NCI-H1930 (cell line): ENCODE measurements at places on chromosomes 2 and 18.

- no peak for DNase-seq
These were observed 109.1 kb downstream of the HDAC4 start for GRCh38 chr2:239291475-239292350.

DNA sequence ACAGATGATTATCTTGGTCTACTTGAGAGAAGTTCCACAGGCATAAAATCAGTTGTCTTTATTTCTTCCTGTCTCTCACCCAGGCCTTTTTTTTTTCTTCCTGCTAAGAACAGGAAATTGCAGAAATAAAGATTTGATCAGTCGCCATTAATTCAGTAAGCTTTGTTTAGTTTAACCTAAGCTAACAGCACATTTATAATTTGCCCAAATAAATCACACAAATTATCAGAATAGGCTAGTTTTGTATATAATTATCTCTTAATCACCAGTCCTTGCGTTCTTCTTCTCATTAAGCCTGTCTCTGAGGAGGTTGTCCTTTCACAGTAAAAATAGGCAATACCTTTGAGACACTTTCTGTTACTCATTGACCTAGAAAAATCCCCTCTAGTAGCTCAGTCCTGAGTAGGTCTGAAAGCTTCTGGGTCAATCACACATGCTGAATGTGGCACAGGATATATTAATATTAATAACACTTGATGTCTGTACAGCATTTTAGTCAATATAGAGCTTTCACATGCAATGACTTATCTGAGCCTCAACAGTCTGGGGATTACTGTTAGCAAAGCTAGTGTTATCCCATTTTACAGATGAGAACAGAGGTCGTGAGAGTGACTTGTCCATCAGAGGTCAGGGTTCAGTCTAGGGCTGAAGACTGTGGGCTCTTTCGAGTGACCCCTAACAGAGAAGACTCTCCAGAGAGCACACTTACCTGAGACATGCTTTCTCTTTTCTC is 11.2 kb upstream of the STK17B start:
- no peak for DNase-seq

DNA sequence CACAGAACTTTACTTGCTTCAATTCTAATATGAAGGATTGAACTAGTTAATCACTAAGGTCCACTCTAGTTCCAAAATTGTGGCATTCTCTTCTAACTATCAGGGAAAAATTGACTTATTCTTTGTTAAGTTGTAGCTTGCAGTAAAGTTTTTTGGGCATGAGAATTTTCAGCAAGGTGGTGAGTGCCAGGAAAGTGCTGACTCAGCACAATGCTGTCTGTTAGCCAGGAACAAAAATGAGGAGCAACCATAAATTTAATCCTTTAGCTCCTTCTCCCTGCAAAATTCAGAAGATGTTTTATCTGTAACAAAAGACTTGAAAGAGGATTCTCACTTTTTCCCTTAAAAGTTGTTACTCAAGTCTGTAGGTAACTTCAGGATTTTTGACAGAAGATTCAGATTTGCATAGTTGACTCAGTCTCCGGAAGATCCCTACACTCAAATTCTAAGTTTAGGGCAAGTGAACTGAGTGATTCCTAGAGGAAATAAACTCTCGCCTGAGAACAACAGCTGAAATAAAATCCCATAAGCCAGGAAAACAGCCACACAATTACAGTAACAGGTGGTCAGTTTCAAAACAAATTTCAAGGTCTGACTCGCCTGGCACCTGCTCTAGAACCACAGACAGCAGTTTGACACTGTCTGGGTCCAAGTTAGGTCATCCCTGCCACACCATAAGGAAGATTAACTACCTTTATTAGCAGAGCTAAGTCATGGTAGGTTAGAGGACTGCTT is 20.2 kb upstream of the DARS1 start:
- DNase-seq = no peak

- no peak for DNase-seq
These were observed 17.7 kb downstream of the ROCK2 start for GRCh38 chr2:11326677-11327211.

DNA sequence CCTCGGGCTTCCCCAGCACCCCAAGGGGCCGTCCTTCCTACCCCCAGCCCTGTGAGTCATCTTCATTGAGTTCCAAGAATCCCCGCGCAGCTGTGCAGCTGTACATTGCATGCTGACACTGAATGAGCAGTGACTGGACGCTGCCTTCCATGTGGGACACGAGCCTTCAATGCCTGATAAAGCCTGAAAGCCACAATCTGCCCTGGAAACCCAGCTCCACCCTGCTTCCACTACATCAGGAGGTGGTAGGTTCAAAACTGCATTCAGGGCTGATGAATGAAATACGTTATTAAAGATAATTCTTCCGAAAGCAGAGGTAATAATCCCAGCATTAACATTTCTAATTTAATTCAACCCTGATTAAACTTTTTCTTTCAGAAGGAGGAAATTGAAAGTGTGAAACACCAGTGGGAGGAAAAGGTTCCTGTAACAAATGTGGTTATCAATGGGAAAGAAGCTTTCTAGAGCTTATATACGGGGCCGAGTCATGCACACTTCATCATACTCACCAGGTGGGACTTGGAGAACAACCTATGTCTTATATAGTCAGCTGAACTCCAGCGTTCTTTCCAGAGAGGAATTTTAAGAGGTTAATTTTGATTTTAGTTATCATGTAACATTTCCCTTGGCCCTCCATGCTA is 360.1 kb downstream of the LPIN1 start:
- no peak for DNase-seq

DNA sequence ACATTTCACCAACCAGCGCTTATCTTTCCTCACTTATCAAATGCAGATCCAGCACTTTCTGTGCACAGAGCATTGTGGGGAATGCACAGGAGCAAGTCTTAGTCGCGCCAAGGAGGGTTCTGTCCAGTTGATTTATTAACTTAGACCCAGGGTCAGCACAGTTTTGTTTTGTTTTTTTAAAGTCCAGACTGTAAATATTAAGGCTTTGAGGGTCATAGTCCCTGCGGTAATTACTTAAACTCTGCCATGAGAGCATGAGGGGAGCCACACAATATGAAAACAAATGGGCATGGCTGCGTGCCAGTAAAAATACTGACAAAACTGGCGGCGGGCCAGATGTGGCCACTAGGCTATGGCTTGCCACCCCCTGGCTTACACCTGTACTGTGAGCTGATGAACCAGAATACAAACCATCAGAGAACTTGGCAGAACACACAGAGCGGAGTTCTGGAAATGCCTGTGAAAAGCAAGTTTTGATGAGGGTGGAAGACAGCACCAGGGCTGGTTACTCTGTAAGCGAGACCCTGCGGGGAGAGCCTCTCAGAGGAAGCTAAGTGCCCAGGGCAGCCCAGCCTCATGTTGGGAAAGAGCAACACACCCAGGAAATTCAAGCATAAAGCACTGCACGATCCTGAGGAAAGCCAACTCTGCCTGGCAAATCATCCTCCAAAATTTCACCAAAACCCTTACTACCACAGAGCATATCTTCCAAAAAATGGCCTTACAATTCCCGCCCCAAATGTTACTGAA is 43.6 kb downstream of the L3MBTL4 start:
- no peak for DNase-seq

GRCh38 chr2:169664978-169665930 is 29.0 kb downstream of the CFAP210 start:
- no peak for DNase-seq

DNA sequence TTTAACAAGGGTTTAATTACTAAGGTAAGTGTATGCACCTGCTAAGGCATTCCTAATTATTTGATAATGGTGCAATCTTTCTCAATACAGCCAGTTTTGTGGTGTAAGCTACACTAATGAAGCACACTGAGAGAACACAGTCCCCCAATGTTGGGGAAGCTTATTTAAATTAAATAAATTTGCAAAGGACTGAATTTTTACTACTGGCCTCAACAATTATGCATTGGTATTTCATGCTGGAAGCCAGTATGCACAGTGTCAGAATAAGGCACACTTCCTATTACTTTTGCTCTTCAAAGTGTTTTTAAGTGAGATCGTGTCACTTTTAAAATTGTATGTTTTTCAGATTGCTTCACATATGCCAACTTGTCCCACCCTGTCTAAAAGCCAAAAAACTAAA is 103.2 kb upstream of the ZNF521 start:
- no peak for DNase-seq

GRCh38 chr2:127694986-127695385 is 6.3 kb upstream of the SFT2D3 start:
- DNase-seq = no peak

DNA sequence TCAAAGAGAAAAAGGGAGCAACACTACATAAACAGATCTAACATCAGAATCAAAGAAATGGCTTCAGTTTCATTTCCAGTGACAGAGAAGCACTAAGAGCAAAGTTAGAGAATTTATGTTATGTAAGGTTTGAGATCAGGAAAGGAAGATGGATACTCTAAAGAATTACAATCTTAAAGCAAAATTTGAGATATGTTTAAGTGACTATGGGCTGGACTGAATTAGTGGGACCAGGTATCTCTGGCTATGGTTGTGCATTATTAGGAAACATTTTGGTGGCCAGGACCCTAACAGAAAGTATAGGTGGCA is 208.2 kb downstream of the CCDC178 start:
- DNase-seq = no peak

GRCh38 chr18:58998401-58999203 is 133.9 kb downstream of the ZNF532 start:
- DNase-seq = no peak

DNA sequence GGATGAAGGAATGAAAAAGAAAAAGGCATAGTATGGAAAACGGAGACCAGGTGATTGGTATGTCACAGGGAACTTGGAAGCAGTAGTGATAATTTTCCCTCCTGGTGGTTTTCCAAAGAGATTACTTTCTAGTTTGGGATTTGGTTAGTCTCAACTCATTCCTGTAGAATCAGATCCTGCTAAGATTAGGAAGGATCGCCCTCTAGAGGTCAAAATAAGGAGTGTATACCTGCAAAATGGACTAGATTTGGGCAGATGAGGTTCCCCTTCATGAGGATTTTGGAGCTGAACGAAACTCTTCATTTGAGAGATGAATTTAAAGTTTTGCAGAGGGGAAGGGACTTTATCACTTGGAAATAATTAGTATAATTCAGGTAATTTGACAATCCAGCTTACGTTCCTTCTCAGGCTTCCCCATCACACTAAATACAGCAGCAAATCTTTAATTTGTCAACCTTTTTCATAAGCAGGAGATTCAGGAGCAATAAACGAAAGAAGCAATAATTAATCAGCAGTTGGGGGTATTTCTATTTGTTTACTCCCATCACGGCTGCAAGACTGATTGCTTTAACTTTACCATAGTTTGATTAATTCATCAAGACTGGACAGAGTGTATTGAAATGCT is 65.2 kb downstream of the CCDC195 start:
- DNase-seq = peak; percentile 19

- no peak for DNase-seq
These were observed 48.8 kb downstream of the FSHR start for GRCh38 chr2:49105506-49105905.

DNA sequence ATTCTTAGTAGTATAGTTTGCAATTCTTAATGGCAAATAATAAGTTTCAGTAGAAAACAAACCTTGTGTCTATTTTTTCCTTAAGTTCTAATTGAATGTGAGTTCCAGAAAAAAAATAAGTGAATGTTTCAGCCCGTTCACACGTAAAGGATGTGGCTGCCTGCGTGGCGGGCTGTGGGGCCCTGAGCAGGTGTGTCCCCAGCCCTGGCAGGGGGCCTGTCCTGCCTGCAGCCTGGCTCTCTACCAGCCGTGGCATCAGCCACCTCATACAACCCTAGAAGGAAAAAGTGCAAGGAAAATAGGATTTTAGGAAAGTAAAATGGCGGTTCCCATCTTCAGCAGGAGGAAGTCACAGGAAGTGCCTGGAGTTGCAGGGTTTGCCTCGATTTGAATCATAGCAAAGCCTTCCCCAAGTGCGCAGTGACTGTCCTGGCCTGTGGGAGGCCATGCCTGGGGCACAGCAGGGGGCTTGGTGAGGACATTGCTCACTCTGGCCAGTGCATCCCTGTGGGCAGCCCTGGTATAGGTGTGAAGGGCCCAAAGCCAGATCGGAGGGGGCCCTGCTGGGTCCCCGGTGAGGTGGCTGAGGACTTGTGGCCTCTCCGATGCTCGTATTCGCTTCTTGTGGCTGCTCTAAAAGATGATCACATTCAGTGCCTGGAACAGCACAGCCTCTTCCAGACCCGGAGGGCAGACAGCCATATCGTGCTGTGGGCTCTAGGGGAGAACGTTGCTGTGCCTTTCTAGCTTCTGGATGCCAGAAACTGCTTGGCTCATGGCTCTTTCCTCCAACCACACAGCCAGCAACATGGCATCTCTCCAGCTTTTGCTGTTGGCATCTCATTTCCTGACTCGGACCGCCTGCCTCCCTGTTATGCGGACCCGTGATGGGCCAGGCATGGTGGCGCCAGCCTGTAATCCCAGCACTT is 12.6 kb downstream of the DTYMK start:
- no peak for DNase-seq

DNA sequence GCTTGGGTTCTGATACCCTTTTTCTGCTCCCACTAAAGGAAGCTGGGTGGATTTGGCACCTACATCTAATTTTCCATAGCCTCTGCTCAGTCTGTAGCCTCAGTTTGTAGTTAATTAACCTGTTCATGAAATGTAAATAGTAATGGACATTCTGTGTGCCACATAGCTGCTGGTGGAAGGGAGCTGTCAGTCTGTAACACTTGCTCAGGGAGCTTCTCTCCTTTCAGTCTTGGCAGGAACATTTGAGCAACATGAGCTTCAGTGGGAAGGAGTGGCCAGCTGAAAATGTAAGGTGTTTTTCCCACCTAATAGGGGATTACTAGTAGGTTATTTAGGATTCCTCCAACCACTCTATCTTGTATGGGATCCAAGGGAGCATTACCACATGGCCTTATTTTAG is 203.4 kb downstream of the ASXL3 start:
- DNase-seq = no peak

GRCh38 chr2:236107942-236108625 is 60.1 kb downstream of the GBX2 start:
- DNase-seq = no peak

DNA sequence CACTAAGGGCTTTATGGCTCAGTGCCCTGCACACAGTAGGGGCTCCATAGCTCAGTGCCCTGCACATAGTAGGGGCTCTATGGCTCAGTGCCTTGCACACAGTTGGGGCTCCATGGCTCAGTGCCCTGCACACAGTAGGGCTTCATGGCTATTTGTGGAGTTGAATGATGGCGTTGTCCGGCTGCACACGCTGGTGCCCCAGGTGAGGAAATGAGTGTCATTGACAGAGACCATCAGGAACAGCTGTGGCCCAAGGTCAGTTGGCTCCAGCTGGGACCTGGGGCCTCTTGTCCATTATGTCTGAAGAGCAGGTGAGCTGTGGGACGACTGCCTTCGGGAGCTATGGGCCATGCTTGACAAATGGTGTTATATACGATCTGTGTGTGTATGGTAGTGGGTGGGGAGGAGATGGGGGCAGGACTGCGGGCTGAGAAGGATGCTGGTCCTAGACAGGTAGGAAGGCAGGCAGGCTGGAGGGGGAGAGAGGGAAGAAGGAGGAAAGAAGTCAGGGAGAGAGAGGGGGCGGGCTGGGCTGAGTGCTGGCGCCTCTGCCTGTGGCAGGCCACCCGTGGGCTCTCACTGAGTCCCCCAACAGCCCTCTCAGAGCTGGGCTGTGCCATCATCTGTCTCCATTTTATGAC is 130.6 kb downstream of the CLIP4 start:
- no peak for DNase-seq

GRCh38 chr18:48292782-48293424 is 116.3 kb downstream of the ZBTB7C start:
- no peak for DNase-seq
